ENCODE measurements at places on chromosomes 2 and 18.

DNA sequence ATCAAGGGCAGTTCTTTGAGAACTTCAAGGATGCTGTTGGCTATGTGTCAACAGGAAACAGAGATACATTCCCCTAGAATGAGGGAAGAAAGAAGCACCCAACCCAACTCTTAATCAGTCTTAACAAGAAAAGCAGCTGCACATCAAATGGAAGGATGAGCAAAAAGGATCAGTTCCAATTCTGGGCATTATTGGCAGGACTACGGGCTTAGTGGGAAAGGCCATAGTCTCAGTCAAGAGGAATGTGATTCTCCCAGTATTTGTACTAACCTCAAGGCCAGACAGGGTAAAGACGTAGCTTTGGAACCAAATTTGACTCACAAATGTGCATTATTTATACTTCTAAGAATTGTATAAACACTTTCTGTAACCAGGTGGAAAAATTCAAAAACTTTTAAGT is 18.2 kb downstream of the BMP10 start:
- no peak for DNase-seq

GRCh38 chr2:224694502-224694901 is 21.7 kb downstream of the CCDC195 start:
- no peak for DNase-seq

DNA sequence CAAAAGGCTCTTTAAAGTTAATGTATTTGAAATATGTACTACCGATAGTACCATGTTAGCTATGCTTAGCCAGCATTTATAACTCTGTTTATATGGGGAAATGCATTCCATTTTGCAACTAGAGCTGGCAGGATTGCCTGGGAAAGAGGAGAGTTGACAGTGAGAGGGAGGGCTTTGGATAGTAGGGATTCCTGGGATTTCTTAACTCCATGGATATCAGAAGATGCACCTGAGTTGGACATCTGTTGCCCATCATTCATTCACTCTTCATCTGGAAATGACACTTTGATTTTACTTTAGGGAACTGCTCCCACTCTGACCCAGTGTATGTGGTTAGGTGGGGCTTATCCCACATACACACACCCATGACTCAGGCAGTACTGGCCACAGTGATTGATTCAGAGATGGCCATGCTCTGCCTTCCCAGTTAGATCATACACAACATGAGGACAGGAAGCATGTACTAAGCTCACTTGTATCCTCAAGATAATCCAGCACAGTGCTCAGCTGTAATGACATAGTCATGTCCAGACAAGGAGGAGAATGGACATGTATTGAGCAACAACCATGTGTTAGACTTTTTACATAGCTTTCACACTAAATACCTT is 248.8 kb downstream of the MREG start:
- DNase-seq = no peak

DNA sequence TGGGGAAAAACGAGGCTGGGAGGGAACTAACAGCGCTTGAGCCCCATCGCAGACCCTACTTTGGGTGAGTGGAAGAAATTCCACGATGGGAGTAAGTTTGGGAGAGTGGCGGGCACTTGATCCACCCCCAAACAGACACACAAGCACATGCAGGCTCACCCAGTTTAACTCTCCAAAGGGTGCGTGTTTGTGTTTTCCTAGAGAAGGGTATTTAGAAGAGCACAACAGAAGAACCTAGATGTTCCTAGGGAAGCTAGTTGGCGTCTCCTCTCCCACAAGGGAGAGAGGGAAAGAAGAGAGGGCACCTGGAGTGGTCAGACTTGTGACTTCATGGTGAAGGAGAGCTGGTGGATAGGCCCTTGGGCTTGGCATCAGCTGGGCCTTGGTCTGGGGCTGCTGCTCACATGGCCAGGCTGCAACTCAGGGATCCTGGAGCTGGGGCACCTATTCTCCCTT is 3.2 kb downstream of the GATA6 start:
- no peak for DNase-seq

GRCh38 chr2:105338020-105338385 is 663 bp downstream of the C2orf49 start:
- no peak for DNase-seq

DNA sequence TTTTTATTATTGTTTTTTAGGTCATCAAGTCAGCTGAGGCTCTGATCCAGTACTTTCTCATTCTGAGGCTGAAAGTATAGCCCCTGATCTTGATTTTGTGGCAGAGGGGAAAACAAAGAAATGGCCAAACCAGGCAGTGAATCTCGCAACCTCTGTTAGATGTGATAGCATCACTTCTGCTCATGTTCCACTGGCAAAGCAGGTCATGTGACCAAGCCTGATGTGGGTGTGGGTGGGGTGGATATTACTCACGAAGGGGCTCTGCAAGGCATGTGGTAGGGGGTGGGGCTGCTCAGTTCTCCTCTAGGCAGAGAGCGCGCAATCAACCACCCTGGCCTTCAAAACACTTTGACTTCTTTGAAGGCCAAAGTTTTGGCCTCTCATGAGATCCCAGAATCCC is 254.2 kb downstream of the MYCN start:
- no peak for DNase-seq

DNA sequence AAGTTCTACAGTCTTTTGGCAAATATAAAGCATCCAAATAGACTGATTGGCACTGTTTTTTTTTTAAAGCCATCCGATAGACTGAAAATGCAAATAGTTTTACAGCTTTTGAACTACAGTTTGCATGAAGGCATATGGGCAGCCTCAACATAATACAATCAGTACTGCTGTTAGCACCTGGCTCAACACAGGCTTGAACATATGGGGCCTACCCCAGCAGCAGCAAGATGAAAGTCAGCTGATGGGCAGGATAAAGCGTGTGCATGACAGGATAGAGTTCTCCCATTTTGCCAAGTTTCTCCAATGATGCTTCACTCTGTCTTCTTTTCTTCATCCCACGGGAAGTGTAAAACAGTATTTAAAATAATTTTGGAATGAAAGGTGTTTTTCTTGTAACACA is 1.3 kb upstream of the AKAIN1 start:
- no peak for DNase-seq

GRCh38 chr2:167318581-167318980 is 430.3 kb downstream of the XIRP2 start:
- DNase-seq = no peak

DNA sequence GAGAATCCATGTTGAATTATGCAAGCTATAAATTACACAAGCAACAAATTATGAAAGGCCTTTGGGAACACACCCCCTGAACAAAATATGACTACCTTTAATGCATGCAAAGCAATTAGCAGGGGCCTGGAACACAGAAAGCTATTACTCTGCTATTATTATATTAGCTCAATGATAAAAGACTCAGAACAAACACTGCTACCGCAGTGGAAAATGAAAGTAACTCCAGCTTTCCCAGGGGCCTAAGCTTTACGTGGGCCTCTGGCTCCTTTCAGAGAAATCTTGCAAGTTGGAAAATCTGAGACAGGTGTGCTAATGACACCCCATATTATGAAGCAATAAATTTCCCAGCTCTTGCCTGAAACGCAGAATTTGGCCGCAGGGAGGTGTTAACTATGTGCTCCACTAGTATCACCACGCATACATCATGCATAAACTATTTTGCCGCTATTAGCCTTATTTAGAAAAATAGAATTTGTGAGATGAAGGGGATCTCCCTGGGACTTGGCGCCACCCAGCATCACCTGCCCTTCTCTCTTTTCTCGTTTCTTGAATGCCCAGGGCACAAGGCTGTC is 321.6 kb upstream of the LYPD1 start:
- no peak for DNase-seq

DNA sequence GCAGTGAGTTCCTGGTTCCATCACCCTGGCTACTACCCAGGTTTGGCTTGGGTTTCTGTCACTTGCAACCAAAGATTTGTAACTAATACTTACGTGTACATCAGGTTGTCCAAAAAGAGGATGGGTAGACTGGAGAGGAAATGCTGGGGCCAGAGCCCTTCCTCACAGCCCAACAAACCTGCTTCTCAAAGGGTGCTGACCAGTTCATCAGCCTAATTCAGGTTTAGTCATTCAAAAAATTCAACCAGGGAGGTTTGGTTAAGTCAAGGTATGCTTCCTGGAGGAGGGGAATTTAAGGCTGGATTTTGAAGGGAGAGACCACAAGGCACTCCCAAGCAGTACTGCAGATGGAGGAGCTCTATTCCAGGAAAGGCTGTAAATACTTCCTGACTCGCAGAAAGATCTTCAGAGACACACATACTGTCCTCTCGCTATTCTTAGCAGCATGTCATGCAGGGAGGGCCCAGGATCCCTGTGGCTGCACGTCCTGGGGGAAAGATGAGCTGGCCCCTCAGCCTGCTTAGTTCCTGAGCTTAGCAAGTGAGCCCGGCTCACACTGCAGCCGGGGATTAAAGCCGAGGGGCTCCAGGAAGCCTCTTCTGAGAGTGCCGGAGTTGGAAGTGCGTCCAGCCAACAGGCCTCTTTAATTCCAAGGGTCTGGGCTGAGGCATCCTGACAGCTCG is 40.0 kb upstream of the BIN1 start:
- DNase-seq = no peak

DNA sequence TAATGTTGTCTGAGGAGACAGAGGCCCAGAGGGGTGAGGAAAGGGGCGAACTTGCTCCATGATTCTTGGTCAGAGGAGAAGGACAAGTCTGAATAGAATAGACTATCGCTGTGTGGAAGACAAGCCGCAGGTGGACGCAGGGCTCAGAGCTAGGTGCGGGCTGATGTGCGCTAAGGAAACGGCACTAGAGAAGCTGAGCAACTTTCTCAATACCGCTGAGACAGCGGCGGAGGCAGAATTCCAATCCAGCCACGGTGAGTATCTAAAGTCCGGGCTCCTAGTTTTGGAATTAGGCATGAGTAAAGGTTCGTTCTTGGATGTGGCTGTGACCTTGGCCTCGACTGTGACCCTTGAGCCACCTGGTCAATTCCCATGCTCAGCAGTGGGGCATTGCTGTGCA is 47.8 kb downstream of the CAPN13 start:
- DNase-seq = no peak

DNA sequence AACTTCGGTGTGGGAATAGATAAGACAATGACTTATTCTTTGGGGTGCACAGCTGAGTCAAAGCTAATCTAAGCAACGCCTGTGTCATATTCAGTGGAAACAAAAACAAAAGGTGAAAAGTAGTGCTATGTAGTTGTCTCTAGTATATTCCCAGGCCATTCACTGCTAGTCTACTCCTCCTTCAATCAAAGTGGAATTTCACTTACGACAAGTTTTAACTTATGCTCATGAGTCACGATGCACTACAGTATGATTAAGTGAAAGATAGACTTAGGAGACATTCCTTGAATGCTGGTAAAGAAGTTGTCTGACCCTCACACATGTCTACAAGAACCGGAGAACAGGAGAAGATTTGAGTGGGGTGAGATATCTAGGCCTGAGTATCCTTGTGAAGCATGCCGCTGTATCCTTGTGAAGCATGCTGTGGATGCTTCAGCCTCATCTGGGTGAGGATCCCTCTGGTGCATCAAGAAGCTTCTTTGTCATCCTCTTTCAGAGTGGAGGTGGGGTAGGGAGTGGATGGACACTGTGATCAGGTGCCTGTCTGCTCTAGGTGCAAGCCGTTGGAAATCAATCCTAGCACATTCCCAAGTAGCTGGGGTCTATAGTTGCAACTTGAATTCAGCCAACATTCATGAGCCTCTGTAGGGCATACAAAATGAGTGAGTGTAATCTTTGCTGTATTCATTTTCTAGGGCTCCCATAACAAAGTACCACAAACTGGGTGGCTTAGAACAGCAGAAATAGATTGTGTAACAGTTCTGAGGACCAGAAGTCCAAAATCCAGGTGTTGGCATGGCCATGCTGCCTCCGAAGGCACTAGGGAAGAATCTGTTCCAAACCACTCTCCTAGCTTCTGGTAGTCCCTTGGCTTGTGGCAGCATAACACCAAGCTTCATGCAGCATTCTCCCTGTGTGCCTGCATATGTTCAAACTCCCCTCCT is 173.5 kb upstream of the FN1 start:
- DNase-seq = no peak

DNA sequence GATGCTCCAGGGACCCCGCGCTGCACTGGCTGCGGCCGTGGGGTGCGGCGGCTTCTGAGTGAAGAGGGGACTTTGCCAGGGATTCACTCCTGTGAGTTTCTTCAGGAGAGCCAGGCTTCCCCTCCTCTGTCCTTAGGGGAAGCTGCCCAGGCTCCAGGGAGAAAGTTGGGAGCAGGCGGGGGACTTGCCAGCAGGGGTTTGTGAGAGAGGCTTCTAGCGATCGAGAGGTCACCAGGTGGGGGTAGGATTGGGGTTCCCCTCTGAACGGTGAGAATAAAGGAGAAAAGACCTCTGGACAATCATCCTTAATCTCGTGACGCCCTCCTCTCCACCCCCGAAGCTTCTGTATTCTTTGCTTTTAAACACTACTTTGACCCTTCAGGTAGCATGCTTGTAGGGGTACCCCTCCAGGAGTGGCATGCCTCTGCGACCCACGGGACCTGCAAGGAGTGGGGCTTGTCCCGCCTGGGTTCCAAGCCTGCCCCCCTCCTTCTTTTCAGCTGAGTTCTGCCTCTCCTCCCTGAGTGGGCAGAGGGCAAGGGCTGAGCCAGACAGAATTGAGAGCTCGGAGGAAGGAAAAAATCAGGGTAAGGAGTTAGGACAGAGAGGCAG is 601 bp downstream of the PROKR1 start:
- no peak for DNase-seq

DNA sequence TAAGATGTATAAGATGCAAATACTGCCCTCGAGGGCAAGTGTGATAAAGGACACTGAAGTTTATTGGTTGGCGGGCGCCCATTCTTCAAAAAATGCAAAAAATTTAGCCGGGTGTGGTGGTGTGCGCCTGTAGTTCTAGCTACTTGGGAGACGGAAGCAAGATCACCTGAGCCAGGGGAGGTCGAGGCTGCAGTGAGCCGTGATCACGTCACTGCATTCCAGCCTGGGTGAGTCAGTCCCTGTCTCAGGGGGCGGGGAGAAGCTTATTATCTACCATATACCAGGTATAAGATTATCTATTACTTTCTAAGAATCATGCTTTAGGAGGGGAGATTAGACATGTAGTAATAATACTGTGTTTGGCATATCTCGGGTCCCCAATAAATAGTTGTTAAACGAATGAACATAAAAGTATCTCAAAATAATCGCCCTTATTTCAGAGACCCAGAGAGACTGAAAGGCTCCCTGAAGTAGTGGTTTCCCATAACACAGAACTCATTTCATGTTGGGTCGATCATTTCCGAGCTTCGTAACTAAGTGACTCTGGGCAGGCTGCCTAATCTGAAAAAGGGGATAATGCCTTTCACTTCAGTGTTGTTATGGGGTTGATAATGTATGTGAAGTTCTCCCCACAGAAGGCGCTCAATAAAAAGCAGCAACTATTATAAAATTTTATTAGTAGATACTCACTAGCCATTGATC is 1.2 kb upstream of the SELENOI start:
- no peak for DNase-seq

DNA sequence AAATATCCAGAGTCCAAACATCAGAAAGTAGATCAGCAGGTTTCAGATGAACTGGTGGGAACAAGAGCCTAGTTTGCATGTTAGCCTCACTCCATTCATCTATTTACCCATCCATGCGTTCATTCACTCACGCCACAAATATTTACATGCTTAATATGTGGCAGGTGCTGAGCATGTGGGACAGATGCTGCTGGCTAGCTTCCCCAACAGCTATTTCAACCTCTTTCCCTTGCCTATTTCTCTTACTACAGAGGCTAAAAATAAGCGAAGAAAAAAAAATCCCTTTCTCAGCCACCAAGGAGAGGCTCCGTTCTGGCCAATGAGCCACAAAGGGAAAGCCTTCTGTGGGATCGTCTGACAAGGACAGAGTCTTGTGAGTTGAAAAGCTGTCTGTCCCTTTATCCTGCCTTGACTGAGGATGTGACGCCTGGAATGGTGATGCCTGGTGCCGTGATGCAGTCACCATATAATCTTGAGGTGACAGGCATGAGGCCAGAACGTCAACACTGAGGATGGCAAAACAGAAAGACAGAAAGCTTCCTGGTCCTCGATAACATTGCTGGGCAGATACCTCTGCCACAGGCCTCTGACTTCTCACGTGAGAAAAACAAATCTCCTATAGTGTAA is 78.2 kb downstream of the KCTD1 start:
- DNase-seq = no peak

All from iPS-NIHi11 (cell line).